ENCODE measurements at places on chromosomes 2 and 18. TPM values are rescaled to one million over a fixed set of nuclear protein-coding genes. Genes with fewer than 3 reads are reported as not detected.
A peak's percentile ranks its signal among the peaks of the same experiment; 100 is the strongest.

The SCN3A gene
- not detected for total RNA-seq

The RAB11FIP5 gene
- total RNA-seq: 19.0 TPM

The AQP12B gene
- total RNA-seq: not detected

The AAMP gene
- total RNA-seq: 217 TPM

The IL37 gene
- total RNA-seq: not detected

The LHCGR gene
- total RNA-seq: not detected

The TIA1 gene
- total RNA-seq: 98.9 TPM

The DLGAP1 gene
- total RNA-seq: 17.3 TPM

The UGT1A8 gene
- total RNA-seq: not detected

- DNase-seq: peak; percentile 68
Measured at GRCh38 chr18:48827291-48828193, 123.2 kb downstream of the SMAD7 start.

DNA sequence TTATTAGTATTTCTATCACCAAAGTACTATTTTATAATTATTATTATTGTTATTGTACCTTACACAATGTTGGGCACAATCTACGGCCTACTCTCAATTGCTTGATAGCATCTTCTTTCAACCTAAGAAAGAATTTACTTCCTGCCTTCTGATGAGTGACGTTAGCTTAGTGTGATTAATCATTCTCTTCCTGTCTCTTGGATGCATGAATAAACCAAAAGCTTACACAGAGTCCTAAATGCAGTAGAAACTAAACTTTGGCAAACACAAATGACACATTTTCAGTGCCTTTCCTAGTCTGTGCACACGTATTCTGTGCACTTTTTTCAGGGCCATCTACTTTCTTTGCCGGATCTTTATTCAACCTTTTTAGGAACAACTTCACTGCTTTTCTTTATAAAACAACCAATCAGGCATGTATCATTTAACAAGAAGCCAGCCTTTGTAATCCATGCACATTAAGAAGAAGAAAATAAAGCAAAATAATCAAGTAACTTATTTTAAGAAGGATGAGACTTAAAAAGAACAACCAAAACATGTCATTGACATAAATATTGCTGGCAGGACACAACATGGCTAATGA lies 19.1 kb downstream of the TRAK2 start:
- DNase-seq: no peak

- DNase-seq: no peak
Measured at GRCh38 chr2:26758790-26759321, 5.2 kb upstream of the SLC35F6 start.

GRCh38 chr2:85999061-85999831 lies 106.4 kb downstream of the POLR1A start:
- DNase-seq: peak; percentile 43

- no peak for DNase-seq
Measured at GRCh38 chr18:40877096-40877495, 1077.9 kb upstream of the PIK3C3 start.

DNA sequence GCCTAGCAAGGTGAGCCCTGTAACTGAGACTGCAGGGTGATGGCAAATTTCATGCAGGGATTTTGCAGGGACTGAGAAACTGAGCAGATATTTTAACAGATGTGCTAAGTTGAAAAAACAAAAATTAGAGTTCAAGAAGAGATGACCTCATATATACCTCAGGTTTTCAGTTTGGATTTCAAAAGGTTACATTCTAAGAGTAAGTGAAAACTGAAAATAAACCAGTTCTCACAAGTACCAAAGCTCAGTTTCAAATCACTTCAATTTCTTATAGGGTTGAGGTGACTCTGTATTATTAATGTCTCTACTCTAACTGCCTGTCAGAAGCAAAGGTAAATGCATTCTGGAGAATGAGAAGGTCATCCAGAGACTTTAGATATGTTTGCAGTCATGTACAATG lies 237.4 kb upstream of the VRK2 start:
- no peak for DNase-seq

GRCh38 chr2:163655667-163656066 lies 80.1 kb downstream of the FIGN start:
- DNase-seq: no peak

DNA sequence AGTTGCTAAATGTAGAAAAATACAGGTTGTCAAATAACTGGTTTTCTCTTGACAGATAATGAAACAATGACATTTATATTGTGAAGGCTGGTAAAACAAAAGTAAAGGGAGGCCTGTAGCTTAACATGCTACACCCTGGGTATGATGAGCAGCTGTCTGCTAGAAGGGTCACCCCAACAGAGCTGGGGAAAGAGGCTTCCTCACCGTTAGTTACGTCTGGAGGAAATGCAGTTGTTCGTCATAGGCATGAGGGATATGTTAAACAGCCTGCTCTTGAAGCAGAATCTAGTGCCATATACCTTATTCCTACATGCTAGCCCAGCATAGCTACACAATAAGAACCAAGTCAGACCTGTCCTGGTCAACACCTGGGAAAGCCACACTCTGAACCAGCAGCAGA lies 49.9 kb downstream of the LPIN2 start:
- no peak for DNase-seq

DNA sequence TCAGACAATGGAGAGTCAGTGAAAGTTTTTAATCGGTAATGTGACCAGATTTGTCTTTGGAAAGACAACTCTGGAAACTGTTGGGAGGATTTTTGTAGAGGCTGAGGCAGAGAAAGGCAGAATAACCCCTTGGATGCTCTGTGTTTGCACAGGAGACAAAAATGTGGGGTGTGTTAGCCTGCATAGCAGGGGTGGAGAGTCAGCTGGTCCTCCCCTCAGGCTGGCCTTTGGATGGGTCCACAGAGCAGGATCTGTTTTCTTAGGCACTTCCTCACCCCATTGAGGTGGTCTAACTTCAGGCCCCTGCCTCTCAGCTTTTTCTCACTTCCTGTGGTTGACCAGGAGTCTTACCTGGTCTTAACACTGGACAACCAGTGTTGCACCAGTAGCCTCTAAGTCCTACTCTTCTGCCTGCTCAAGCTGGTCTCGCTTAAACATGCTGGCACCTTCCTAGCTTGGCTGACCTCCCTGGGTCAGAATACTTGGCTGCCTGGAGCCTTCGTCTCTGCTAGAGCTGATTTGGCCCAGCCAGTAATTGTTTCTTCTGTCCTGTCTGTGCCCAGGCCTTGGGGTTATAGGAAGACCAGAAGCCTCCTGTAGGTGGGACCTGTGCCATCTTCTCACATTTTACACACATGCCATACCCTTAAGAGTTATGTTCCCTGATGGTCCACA lies 259.8 kb upstream of the RASGRP3 start:
- peak; percentile 31 for DNase-seq

DNA sequence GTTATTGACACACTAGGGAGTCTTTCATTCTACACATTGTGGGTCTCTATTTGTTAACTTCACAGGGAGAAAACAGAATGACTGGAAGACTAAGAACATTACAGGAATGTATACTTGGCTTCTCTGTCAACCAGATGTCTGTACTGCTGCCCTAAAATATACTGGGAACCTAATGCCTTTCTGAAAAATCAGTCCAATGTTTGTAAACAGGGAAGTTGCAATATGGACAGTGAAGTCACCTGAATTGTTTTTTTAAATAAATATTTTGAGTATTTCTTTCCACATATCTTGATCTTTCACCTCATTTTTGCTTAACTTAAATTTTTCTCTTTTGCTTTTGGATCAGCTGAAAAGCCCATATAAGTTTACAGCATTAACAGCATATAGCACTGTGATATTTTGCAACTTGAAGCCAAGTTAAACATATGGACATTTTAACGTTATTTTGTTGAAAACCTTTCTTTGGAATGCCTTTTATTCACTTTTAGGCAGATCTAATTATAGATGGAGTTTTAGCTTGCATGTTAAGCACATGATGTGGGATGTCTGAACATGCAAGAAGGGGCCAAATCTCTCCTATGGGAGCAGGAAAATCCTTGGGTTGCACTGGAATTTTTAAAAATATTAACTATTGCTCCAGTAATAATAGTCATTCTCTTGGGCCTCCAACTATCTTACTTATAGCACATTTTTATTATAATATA lies 137.7 kb upstream of the TWIST2 start:
- no peak for DNase-seq

- no peak for DNase-seq
Measured at GRCh38 chr18:41466436-41467160, 488.4 kb upstream of the PIK3C3 start.

- DNase-seq: no peak
Measured at GRCh38 chr18:74040459-74041332, 106.9 kb downstream of the FBXO15 start.

- DNase-seq: no peak
Measured at GRCh38 chr2:207126724-207127308, 38.9 kb downstream of the KLF7 start.

- DNase-seq: no peak
Measured at GRCh38 chr2:32358111-32358482, 1.3 kb downstream of the BIRC6 start.

DNA sequence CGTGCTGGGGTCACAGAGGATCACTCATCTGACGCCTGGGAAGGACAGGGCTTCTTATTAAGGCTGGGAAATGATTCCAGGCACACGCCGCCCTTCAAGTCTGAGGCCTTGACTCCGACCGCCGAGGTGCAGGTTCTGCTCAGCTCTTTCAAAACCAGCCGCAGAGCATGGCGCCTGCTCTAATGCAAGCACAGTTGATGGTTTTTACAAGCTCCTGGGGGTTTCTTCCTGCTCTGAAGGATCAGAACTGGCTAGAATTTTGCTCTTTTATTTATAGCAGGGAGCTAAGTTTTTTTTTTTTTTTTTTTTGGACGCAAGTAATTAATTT lies 32.0 kb downstream of the CDCA7 start:
- DNase-seq: no peak

GRCh38 chr18:10377956-10378355 lies 76.5 kb upstream of the APCDD1 start:
- DNase-seq: no peak

- peak; percentile 46 for DNase-seq
Measured at GRCh38 chr2:186503827-186504606, 18.0 kb downstream of the ZC3H15 start.

DNA sequence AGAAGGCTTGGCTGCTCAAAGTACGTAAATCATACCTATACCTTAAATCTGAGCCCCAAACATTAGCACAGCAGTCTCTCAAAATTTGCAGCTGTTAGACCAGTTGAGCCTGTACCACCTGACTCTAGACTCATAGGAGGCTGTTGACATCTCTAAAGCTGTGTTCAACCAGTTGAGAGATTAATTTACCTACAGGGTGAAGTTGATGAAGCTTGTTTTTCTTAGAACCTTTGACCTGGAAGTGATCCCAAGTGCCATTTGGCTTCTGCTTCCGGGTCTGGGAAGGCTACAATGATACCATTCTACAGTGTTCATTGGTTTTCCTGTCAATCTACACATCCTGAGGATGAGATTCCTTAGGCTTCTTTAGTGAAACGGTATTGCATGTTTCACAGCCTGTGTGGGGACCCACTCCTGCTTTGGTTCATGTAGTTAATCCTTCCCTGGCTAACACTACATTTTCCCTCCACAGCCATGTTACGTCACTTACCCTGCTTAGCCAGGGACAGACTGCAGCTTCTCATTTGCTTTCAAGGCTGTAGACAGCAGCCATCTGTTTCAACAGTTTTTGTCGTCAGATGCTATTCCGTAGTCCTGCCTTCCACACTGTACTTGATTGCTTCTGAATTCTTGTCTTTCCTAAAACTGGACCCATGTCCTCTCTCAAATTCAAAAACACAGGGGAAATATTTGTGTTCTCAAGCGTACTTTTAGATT lies 4.7 kb upstream of the IL1RL2 start:
- no peak for DNase-seq

DNA sequence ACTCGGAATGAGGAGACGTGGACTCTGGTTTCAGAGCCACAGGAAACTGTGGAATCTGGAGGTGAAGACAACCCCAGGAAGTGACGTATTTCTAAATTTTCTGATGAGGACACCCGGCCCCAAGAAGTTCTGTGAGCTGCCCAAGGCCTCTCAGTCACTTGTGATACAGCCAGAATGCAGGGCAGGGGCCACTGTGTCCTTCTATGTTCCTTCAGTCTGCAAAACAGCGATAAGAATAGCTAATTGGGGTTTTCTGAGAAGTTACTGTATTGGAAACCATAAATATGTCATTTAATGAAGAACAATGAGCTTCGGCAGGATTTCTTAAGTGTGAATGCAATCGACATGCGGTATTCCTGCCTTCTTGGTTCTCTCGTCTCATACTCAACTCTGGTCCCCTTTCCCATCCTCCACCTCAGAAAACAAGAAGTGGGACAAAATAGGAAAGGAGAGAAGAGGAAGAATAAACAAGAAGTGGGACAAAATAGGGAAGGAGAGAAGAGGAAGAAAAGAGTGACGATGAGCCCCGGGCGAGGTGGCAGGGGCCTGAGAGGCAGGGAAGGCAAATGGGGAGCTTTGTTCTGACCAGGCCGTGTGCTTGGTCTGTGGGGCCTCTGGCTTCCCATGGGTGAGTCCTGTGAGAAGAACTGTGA lies 282.0 kb upstream of the REV1 start:
- no peak for DNase-seq

DNA sequence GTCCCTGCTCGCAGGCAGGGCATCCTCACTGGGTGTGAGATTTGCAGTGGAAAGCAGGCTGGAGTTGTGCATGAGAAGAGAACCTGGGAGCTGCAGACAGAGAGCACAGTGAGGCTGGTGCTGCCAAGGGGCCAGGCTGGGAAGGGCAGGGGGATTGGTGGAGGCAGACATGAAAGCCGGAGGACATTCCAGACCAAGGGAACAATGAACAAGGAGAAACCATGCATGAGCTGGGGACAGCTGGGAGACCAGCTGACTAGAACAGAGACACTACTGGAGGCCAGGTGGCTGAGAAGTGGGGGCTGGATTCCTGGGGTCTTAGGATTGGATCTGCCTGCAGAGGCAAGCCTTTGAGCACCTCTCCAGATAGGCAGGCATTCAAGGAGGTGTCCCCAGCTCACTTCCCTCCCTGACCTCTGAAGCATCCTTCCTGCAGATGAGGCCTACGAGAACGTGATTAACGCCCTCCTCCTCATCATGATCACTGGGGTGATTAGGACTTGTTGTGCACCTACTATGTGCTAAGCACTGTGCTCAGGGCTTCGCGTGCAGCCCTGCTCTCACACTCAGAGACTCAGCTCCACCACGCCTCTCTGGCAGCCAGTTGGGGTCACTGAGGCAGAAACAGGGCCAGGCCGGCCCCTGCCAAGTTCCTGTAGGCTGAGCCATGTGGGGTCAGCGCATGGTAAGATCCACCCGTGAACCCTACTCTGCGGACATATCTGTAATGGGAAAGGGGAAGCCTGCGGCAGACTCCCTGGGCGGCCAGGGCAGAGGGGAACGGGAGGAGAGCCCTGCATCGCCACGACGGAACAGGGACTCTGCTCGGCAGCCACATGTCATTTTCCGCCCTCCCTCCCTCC lies 74.8 kb upstream of the SLC66A3 start:
- no peak for DNase-seq
